ENCODE measurements at places on chromosomes 1 and 21.

GRCh38 chr1:152397474-152397873, 16.6 kb downstream of the CRNN start:
- DNase-seq = no peak

DNA sequence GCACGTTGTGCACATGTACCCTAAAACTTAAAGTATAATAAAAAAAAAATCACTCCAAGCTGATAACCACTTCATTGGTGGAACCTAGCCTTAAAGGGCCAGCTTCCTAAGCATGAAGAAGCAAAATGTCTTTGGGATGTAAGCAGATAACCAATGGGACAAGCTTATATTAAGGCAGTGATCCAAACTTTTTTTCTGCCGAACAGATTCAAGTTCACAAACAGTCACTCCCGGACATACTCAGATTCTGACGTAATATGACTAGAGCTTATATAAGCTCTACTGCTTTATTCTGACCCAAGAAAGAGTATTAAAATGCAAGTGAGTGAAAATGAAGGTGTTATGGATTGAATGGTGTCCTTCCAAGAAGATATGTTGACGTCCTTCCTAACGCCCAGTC, 44.9 kb upstream of the HIVEP3 start:
- no peak for DNase-seq

GRCh38 chr21:17828223-17828622, 9.1 kb upstream of the C21orf91 start:
- no peak for DNase-seq

DNA sequence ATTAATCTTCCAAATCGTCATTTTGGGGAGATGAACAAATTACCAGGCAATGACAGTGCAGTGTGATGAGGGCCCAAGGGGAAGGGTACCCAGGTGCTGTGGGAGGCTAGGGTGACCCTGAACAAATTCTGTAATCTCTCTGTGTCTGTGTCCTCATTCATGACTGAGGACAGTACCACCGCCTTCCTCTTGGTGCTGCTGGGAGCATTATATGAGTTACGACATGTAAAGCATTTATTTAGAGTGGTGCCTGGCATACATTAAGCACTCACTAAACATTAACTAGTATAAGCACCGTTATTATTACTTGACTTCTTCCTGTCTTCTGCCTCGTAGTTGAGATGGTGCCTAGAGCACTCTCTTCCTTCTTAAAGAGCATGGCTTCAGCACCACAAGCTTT, 468.2 kb upstream of the VAMP3 start:
- DNase-seq = no peak

- DNase-seq = no peak
Observed at GRCh38 chr1:36305915-36306209, 306 bp upstream of the SH3D21 start.

- DNase-seq = no peak
Observed at GRCh38 chr1:102435483-102435882, 438.8 kb upstream of the OLFM3 start.

DNA sequence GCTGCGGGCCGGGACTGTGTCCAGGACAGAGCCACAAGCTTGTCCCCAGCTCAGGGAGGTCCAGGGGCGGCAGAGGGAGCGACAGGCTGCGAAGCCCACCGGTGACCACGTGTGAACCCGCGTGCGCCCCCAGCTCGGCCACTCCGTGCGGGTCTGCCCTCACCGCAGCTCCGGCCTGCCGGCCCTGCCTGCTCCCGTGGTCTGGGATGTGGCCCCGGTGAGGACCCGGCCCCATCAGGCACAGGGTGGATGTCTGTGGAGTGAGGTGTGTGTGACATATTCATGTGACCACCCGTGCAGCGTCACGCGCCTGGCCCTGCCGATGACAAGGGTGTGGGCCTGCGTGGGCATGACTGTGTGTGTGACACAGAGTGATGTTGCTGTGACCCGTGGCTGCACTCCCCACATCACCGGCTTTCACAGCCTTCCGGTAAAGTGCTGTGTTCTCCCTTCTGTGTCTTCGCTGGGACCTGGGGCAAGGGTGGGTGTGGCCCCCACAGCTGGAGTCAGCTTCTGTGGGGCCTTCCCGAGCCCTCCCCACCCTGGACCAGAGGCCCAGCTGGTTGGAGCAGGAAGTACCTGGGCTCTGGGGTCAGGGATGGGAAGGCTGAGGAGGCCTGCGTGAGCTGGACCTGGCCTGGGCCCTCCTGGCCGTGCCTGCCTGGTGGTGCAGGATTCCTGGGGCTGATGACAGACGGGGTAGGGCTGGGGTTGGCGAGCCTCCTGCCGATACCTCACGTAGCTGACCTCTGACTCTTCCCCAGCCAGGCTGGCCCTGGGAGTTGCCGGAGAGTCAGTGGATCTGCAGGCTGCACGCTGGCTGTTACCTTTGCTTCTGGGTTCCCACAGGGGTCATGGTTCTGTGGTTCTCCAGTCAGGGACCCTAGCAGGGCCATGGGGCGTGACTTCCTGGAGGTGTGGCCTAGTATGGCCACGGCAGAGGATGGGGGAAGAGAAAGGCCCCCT, 4.1 kb downstream of the RNF223 start:
- no peak for DNase-seq

DNA sequence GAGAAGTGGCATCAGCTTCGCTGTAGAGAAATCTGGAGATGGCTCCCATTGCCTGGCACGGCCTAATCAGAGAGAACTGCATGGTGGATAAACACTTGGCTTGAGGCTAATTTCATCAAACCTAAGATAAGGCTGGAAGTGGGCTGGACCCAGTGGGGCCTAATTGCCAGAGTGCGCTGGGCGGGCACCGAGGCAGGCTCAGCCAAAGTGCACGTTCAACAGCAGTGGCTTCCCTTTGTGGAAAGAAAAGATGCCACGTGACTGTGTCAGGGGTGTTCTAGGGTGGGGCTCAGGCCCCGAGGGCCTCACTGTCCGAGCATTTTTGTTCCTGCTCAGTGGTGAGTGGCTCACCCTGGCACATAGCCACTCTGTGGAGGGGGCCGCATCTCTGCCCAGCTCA, 5.8 kb downstream of the PLCH2 start:
- DNase-seq = no peak

DNA sequence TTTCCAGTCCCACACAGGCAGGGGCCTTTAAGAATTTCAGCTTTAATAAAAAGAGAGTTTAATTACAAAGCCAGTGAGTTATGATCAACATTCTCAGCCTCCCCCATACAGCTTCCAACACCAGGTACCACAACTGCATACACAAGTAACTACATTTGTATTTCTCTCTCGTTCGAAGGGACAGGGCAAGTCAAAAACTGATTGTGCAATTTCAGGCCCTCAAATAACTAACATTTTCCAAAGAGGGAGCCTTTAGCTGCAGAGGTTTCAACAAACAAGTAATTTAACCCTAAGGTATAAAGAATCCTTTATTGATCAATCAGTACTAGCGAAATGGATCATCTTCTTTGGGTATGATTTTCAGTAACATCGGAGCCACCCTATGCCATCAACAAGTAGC, 142.4 kb downstream of the ZNF281 start:
- DNase-seq = no peak

- no peak for DNase-seq
Observed at GRCh38 chr1:157095091-157095490, 4.5 kb downstream of the ETV3L start.

DNA sequence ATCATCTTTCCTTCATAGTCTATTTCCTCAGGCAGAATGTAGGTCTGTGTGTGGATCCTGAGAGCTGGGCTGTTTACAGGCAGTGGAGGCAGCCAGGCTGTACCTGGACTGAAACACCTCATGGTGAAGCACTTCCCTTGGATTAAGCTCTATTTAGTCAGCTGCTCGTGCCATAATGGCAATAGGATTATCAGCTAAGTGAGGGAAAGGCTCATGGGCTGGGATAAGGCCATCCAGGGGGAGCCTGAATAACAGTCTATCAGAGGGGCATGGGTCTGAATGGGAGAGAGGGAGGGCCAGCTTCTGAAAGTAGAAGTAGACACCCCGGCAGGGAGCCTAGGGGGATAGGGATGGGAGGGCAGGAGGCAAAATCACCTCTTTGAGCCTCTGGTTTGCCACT, 8.3 kb downstream of the RNASEL start:
- no peak for DNase-seq

- no peak for DNase-seq
Observed at GRCh38 chr1:26700711-26701110, 4.9 kb downstream of the ARID1A start.

DNA sequence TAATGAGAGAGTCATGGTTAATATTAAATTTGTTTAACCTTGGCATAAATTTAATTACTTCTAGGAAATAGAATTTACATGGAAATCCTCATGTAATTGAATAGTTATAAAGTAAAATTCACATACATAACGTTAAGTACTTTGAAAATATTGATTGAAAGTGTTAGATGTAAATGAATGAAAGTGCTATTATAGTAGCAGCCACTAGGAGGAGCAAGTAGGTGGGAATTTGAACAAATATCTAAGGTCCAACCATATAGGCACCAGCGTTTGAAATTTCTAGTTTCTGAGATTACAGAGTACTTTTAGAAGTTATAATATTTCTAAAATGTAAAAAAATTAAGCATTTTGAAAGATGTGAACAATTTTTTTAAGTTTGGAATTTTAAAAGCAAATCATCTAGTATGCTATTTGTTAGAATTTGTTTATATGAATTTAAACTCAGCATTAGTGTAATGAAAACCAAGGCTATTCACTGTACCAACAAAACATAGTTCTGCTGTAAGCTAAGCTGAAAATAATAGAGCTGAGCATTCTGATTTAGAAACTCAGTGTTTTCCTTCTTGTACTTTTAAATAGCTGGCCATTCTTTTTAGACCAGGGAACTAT, 3.3 kb downstream of the B3GALT2 start:
- no peak for DNase-seq

DNA sequence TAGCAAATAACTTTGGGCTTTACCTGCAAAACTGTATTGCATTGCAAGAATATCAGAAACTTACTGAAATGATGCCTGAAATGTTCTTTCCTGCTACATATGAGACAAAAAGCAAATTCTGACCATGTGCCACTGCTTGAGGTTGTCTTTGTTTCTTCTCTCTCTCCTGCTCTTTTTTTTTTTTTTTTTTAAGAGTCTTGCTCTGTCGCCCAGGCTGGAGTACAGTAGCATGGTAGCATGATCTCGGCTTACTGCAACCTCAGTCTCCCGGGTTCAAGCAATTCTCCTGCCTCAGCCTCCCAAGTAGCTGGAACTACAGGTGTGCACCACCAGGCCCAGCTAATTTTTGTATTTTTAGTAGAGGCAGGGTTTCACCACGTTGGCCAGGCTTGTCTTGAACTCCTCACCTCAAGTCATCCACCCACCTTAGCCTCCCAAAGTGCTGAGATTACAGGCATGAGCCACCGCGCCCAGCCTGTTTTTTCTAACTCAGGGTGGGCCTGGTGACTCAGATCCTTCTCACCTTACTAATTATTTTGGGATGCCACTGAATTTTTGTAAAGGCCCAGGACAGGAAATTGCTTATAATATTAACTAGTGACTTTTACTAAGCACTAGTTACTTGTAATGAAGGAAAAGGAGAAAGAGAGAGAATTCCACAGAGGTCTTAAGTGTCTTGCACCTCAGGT, 35.9 kb downstream of the DNASE2B start:
- DNase-seq = no peak

DNA sequence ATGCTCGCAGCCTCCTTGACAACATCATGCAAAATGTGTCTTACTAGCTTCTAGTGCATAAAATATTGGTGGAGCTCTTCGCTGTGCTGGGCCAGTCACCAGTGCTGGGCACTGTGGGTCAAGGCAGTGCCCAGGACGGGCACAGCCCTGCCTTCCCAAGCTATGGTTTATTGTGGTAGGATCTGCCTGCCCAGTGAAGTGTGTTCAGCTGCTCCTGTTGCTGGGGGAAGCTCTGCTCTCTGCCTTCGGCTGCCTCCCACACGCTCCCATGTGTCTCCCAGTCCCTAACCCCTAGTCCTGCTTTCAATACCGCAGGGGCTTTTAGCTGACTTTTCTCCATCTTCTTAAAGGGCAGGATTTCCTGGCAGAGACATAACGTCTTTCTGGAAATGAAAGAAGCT, 15.7 kb downstream of the EPHX1 start:
- DNase-seq = no peak

- no peak for DNase-seq
Observed at GRCh38 chr1:227549892-227550291, 13.5 kb upstream of the ZNF678 start.

- DNase-seq = no peak
Observed at GRCh38 chr1:116243333-116244054, 129.6 kb upstream of the ATP1A1 start.

DNA sequence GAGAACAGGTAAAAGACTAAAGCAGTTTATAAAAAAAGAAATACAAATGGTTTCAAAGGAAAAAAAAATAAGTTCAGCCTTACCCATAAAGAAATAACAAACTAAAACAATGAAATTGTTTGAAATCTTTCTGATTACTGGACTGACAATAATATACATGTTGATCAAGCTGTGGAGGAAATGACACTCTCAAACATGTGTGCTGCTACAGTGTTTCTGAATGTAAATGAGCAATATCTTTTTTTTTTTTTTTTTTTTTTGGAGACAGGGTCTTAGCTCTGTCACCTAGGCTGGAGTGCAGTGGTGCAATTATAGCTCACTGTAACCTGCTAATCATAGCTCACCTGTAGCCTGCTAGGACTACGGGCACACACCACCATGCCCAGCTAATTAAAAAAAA, 6.5 kb downstream of the EPS15 start:
- DNase-seq = no peak

DNA sequence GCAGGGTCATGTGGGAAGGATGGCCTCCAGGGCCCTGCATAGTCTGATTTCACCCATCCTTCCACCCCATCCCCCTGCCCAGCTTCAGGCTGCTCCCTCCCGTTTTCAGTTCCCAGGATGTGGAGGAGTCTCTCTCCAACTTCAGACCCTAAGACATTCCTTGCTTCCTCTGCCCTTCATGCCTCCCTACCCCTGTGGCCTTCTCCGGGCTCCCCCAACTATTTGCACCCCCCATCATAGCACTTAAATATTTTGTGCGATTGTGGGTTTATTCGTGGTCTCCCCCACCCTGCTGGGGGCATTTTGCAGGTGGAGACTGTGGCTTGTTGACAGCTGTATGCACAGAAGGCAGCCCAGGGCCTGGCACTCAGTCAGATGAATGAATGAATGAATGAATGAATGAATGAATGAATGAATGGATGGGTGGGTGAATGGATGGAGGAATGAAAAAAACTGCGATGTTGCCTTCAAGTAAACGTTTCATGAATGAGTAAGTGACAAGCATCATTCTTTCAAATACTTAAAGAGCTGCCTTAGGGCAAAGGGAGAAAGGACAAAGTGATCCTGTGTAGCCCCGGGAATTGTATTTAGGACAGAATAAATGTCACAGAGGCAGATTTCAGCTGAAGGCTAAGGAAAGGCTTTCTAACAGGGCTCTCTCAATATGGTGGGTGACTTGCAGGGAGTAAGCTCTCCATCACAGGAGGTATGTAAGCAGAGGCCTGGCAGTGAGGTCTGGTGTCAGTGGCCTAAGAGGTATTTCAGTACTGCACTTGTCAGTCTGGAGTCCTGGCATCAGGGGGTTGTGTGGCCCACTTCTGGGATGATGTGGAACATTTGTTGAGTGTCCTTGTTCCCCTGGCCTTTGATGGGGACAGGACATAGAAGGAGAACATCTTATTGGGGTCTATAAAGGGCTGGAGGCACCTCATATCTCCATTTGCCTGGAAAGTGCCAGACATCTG, 156.4 kb downstream of the PTPRU start:
- DNase-seq = no peak

GRCh38 chr1:214215583-214215982, 65.4 kb upstream of the SMYD2 start:
- DNase-seq = no peak

GRCh38 chr1:155884031-155884960, 24.9 kb downstream of the SYT11 start:
- DNase-seq = no peak

Data from stimulated activated CD8-positive, alpha-beta memory T cell treated with anti-CD3 and anti-CD28 coated beads, Interleukin-4, amount 100 ng/mL, for 4 hours (primary cell).